ENCODE measurements at places on chromosomes 5 and 9.
A peak's percentile ranks its signal among the peaks of the same experiment; 100 is the strongest.

DNA sequence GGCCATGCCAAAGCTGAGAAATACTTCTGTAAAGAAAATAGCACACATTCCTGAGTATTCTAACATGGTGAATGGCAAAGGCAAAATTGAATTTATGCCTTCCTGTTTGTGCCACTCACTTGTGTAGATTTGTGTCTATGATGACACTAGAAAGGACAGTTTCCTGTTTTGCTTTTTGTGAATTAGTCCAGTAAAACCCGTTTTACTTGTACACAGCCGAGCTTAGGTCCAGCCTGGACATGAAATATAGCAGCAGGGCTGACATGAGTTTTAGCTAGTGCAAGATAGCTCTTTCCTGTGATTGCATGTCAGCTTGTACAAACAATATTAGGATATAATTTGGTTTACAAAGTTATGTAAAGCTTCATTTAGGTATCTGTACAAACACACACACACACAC lies 1891.7 kb upstream of the WWC1 start:
- DNase-seq: no peak

- no peak for DNase-seq
These were observed 55.1 kb upstream of the LVRN start for GRCh38 chr5:115907177-115907576.

DNA sequence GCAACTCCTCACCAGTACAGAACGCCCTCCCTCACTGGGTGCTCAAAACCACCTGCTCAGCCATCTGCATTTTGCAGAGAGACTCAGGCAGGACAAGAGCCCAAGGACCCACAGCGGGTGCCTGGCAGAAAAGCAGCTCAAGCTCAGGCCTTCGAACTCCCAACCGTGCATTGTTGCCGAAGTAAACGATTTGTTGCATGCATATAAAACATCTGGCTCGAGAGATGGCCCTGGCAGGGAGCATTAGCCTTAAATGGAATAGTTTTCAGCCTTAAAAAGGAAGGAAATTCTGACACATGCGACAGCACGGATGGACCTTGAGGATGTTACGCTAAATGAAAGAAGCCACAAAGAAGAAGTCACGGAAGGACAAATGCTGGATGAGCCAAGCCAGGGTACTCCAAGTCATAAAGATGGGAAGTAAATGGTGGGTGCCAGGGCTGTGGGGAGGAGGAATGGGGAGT lies 160.4 kb upstream of the PHYKPL start:
- no peak for DNase-seq

DNA sequence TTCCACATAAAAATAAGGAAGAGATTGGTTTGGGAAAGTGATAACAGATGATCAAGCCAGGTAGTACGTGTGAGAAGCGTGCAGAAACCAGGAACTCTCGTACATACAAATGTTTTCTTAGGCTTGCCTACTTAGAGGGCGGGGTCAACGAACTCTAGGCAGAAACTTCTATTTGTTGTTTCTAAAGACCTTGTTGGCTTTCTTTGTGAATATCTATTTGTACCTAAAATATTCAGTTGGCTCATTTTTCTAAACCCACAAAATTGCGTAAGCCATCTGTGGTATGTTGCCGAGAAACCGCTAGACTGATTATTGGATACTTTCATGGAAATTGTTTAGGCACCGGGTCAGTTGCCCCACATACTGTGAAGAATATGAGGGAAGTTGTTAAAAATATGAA lies 458.5 kb downstream of the MAT2B start:
- peak; percentile 96 for DNase-seq

- no peak for DNase-seq
These were observed 444.6 kb downstream of the ZNF608 start for GRCh38 chr5:124301850-124302249.

DNA sequence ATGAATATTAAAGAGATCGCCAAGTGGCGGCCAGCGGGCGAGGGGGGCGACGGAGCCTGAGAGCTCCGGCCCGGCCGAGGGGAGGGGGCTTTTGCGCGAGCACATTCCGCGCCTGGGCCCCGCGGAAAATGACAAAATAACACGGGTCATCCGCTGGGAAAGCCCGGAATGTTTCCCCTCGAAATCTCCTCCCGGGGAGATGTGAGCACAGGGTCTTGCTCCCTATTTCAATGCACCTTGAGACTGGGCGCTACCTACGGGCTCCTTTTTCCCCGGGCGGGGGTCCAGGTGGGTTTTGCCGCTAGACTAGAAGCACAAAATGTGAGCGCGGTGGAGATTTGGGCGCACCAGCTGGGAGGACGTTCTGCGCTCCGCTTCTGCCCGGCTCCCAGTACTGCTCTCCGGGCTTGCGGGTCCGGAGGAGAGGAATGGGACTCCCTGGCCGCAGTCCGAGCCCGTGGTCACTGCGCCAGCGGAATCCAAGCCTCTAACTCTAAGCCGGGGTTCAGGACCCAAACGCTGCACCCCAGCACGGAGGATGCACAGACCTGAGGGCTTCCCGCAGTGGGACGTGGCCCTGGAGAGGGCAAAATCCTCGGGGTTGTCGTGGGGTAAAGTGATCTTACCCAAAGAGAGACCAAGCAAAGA lies 2.8 kb upstream of the PRDM12 start:
- DNase-seq: no peak

DNA sequence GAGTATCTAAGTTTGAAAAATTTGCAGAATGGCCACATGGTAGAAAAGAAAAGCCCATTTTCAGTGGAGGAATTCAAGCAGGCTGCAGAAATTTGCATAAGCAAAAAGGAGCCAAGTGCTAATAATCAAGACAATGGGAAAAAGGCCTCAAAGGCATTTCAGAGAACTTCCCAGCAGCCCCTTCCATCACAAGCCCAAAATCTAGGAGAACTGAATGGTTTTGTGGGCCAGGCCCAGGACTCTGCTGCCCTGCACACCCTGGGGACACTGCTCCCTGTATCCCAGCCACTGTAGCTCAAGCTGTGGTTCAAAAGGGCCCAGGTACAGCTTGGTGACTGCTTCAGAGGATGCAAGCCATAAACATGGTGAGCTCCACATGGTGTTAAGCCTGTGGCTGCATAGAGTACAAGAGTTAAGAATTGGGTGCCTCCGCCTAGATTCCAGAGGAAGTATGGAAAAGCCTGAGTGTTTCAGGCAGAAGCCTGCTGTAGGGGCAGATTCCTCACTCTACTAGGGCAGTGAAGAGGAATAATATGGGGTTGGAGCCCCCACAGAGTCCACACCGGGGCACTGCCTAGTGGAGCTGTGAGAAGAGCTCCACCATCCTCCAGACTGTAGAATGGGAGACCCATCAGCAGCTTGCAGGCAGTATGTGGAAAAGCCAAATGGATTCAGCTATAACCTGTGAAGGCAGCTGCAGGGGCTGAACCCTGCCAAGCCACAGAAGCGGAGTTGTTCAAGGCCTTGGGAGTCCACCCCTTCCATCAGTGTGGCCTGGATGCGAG lies 720.7 kb upstream of the CTNND2 start:
- DNase-seq: no peak

DNA sequence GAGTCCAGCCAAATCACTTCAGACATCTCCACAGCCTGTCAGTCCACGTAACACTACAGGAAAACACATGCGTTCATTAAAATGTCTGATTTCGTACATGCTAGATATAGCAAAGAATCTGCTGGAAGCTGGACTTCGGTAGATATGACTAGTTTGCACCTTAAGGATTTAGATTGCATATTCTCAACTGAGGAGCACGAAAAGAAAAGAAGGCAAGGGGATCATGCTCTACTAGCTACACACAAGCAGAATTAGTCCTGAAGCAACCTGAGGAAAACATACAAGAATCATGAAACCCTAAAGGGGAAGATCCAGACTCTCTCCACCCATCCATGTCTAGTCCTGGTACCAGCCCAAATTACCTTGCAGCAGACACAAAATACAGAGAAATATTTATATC lies 36.1 kb upstream of the SSBP2 start:
- DNase-seq: no peak

- peak; percentile 89 for DNase-seq
These were observed 807.9 kb upstream of the NUDT12 start for GRCh38 chr5:104370523-104370922.

DNA sequence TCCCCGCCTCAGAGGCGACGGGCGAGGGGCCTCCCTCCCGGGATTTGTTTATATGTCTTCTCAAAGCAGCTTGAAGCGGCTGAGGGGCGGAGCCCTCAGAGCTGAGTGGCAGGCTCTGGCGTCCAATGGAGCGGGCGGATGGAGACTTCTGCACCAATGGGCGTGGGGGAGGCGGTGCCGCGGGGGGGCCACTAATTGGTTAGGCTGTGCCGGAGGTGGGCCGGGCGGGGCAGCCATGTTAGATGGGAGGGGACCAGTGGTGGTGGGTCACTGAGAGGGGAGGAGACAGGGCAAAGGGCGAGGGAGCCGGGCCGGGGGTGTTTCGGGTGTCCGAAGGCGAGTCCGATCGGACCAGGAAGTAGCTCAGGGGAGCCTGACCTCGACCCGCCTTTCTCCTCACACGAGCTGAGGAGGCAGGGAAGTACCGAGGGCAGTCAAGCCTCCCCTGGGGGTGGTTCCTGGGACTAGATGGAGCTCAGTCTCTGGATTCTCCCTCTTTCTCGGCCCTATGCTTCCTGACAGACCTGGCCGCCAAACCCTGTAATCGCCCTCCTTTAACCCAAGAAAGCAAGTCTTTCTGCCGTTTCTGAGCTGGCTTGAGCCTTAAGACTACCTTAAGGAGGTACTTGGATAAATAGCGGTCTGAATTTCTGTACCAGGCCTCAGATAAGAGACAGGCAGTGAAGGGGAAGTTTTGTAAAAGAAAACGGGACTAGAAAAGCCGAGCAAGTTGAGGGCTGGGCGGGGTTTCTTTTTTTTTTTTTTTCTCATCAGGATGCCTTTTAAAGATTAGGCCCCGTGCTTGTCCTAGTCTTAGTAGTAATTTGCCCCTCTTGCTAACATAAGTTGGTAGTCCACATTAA lies 1.1 kb downstream of the CREBRF start:
- peak; percentile 99 for DNase-seq

GRCh38 chr9:79700607-79701360 lies 129.0 kb downstream of the TLE4 start:
- no peak for DNase-seq

- no peak for DNase-seq
These were observed 638.1 kb downstream of the ACTL7B start for GRCh38 chr9:108217431-108218349.

- DNase-seq: no peak
These were observed 136.9 kb upstream of the RFX3 start for GRCh38 chr9:3662671-3663070.

DNA sequence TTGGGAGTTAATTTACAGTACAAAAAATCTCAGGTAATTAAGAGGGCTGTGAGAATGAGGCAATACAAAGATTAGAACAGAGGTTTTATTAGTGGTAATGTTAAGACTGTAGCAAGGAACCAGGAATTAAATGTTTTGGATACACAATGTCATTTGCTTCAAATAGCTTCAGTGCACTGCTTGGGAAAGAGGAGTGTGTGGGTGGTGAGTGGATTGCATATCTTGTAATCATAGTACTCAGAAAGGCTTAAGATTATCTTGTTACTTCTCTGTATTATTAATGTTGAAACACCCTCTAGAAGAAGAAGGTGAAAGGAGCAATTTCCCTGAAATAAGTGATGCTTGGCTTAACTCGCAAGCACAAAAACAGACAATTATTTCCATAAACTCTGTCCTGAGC lies 21.0 kb upstream of the TBCA start:
- no peak for DNase-seq

DNA sequence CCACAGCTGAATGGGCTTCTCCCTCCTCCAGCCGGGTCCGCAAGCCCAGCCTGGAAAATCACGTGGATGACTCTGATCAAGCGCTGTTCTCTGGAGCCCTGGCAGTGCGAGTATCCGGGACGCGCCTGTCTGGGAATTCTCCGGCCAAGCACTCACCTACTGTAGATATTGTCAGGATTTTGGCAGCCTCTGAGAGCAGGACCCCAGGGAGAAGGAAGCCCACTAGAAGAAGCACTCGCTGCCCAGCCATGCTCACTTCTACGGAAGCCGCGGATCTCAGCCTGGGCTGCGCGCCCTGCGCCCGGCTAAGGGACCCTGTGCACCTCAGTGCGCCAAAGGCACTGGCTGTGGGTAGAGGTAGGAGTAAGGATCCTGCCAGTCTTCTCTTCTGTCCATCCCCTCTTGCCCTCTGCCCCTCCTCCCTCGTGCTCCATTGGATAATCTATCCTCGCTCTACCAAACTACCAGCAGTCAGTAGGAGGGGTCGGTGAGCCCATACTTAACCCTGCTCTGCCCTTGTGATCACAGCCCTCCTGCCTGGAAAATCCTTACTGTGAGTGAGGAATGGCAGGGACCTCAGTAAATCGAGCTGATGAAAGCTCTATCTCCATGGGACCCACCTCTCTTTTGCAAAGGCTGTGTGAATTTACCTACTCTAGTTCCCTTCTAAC lies at the start of gene UGT3A2:
Gene UGT3A2, minus strand, starts transcription at position 343 of the 671 bp plus-strand sequence. Its CDS starts 93 bp downstream, at position 250.
- no peak for DNase-seq

- no peak for DNase-seq
These were observed 907 bp downstream of the HMCN2 start for GRCh38 chr9:130266236-130267098.

DNA sequence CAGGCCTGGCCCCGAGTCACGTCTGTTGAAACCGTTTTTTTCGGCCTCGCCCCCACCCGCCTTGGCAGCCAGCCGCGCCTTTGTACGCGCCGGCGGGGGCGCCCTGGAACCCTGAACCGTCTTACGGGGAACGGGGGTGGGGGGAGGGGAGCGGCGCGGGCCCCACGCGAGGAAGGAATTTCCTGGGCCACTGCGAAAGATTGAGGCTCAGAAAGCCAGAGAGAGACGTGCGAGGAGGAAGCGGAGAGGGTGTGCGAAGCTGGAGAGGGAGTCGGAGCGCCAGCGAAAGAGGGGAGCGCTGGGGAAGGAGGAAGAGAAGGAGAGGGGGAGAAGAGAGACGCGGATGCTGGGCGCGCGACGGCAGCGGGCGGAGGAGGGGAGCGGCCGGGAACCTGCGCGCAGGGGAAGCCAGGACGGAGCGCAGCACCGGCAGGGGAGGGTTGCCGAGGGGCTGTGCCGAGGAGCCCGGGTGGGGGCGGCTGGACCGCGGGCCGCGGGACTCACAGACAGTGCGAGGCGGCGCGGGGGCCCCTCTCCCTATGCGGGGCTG lies 4.6 kb upstream of the PRDM12 start:
- DNase-seq: no peak

- no peak for DNase-seq
These were observed 380.1 kb upstream of the TUSC1 start for GRCh38 chr9:26058111-26058895.

DNA sequence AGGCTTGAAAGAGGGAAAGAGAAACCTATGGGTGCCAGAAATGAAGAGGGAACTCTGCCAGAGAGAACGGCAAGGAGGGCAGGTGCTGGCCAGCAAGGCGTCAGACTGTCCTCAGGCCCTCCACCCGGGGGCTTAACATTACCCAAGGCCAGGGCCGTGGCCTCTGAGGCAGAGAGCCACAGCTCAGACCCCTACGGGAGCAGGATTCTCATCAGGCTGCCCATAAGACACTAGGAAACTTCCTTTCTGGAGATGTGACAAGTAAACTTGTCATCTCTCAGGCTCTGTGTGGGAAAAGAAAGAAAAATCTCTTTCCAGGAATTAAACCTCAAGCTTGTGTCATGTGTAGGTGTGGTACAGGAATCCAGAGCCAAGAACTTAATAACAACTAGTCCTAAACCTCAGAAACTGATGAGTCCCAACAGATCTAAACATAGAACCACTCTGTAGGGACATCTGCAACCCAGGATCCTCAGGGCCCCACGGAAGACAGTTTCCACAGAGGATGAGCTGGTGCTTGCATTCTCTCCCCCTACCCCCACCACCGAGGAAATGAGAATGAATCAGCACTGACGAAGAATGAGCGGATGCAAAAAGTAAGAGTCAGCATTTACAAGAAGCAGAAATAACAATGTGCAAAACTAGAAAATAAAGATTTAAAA lies 74.3 kb downstream of the DCP2 start:
- DNase-seq: no peak

Data from OCI-M1 (cell line).